ENCODE measurements at places on chromosomes 16 and 17. TPM values are rescaled to one million over a fixed set of nuclear protein-coding genes. Genes with fewer than 3 reads are reported as not detected.

CALB2 gene
- 0.64 TPM for total RNA-seq

DNA sequence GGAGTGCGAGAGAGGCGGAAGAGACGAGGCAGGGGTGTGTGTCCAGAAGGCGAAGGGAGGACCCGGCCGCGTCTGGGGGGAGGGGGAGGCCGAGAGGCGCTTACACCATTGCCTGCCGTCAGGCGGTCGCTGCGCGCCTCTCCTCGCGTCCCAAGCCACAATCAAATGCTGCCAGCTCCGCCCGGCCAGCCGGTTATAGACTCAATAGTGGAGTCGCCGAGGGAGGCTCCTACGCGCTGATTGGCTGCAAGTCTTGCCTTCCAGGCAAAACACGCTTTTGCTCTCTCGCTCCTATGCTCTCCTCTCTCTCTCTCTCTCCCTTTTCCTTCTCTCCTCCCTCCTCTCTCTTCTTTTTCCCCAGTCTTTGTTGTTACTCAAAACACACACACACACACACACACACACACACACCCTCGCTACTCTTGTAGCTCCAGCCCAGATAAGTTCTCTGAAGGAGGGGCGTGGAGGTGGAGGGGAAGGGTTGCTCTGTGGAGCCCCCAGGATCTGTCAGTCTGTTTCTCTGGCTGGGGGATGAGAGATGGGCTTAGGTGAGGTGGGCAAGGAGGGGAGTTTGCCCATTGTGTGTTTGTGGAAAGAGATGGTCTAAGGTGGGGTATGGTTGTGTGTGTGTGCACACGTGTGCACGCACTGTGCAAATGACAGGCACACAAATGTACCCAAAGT, at the start of gene DLX3:
TSS of gene DLX3 (minus strand) at position 170 of the 684 bp plus-strand sequence. CDS start 226 bp downstream, outside the sequence.
- DNase-seq, result peak; percentile 87

GRCh38 chr16:82995924-82996441, 369.2 kb downstream of the CDH13 start:
- no peak for DNase-seq

HSPB9 gene
- total RNA-seq, result not detected

GRCh38 chr17:55154101-55154500, 110.7 kb upstream of the HLF start:
- DNase-seq, result no peak

Data from ascending aorta (tissue), 2 donors.